ENCODE measurements at places on chromosomes 6 and 20.

DNA sequence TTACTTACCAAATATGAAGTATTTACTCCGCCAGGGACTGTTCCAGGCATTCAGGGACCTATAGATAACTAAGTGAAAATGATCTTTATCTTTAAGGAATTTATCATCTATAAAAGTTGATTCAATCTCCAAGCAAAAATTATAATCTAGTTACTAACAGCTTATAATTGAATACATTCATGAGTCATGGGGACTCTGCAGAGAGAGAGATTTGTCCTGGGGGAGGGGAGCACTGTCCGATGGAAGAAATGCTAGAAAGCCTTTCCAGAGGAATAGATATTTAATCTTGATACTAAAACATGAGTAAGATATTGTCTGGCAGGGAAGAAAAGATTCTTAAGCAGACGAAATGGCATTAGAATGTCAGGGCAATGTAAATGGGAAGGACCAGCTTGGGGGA is 139.3 kb downstream of the CD164 start:
- no peak for DNase-seq

GRCh38 chr20:24578567-24579415 is 109.4 kb downstream of the SYNDIG1 start:
- DNase-seq: no peak

DNA sequence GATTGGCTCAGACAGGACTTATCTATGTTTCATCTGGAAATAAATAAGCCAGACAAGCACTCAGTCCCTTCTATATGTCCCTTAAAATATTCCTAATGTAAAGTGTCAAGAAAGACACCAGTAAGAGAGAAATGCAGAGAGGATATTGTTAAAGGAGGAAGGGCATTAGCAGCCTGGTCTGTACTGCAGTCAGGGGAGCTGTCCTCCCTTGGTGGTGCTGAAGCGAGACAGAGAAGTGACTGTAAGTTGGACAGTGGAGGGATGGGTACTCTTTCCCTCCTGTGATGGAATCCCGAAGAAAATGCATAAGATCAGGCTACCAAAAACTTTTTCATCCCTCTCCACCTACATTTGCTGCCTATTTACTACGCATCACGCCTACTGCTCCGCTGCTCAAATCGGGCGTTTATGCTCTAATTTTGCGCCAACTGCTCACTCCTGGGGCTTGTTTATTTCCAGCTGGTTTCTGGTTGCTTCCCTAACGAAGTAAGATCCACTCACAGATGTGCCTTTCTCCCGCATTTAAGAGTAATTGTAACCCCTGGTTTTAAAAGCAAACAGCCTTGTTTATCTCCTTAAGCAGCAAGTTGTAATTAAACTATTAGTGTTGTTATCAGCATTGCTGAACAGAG is 35.2 kb downstream of the PHACTR1 start:
- peak; percentile 6 for DNase-seq

GRCh38 chr6:165758441-165758840 is 95.4 kb upstream of the PDE10A start:
- DNase-seq: no peak

GRCh38 chr20:63567136-63567385 is 7.0 kb downstream of the HELZ2 start:
- no peak for DNase-seq

GRCh38 chr6:103140308-103141027 is 1719.3 kb downstream of the HACE1 start:
- no peak for DNase-seq

GRCh38 chr6:45378334-45378926 is 696 bp upstream of the SUPT3H start:
- DNase-seq: no peak

DNA sequence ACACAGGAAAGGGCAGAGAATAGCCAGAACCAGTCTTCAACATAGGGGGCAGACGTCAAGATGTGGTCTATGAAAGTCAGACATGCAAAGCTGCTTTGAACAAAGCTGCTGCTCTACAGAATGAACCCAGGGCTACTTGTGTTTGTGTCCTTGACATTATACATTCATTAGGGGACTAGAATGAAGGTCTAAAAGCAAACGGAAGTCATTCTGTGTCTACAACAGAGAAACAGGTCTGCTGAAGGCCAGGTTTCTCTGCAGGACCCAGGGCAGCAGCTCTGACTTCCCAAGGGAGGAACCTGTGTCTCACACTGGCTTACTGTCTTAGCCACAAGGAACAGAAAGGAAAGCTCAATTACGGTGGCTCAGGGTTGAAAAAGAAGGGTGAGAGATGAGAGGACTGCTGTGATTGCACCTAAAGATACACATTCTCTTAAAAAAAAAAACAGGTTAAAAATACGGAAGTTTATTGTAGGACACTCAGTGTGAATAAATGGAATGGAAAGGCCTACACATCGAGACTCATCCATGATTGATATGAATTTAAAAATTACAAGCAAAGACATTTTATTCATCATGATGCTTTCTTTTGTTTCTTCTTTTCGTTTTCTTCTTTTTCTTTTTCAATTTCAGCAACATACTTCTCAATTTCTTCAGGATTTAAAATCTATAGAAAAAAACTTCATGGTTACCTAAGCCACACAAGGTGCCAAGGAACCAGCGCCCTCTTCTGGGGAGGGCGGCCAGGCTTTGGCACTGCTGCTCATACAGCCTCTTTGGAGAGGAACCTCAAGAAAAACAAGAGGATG is 6.7 kb downstream of the PSMA7 start:
- peak; percentile 49 for DNase-seq

- DNase-seq: no peak
Observed at GRCh38 chr6:168365422-168366165, 46.0 kb upstream of the DACT2 start.

DNA sequence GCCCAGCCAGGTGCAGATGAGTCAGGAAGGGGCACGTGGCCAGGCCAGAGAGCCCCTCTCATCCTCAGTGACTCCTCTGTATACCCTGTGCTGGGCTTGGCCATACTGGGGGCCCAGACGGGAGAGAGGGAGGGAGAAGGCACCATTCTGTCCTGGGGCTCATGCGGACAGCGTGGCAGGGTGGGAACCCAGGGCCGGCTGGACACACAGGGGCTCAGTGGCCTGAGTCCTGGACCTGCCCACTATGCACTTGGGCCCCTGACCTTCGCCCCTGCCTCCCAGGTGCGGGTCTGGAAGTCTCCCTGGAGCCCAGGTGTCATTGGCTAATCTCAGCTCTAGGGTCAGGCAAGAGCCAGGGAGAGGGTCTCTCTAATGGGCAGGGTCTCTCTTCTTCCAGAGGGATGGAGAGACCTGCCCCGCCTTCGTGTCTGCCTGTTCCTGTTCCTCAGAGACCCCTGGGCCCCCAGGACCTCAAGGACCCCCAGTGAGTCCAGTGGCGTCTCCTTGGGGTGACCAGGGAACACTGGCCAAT is 27.7 kb downstream of the COL20A1 start:
- no peak for DNase-seq

- DNase-seq: no peak
Observed at GRCh38 chr20:63359937-63360849, 956 bp downstream of the CHRNA4 start.

- no peak for DNase-seq
Observed at GRCh38 chr6:3403238-3404173, 53.3 kb downstream of the SLC22A23 start.

DNA sequence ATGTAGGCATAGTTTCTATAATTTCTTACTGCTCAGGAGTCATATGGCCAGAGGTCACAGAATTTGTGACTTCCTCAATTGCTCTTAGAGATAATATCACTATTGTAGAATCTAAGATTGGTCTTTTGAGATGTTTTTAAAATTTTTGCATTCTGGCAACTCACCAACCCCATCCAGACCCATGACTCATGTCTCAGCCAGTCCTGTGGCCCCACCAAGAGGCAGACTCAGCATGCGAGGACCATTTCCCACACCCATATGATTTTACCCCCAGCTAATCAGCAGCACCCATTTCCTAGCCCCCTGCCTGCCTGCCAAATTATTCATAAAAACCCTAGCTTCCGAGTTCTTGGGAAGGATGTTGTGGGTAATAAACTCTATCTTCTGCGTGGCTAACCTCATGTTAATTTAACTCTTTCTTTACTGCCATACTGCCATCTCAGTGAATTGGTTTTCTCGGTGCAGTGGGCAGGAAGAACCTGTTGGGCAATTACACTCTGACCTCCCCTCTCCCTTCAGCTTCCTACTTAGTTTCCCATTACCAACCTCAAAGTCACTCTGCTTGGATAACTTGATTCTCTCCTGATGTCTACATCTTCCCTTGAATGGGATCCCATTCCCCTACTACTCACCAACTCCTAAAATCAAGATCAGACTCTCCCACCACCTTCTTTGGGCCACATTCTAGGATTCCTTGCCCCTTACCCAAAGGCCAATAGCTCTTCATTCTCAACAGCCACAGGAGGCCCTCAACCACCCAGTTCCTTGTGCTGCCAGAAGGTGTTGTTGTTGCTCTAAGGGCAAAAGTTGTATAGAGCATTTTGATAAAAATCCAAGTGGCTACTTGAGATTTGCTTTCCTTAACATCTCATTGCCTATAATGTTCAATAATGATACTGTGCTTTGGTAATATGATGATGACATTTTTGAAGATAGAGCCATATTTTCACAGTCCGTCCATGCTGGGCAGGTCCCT is 16.2 kb upstream of the IYD start:
- DNase-seq: no peak

DNA sequence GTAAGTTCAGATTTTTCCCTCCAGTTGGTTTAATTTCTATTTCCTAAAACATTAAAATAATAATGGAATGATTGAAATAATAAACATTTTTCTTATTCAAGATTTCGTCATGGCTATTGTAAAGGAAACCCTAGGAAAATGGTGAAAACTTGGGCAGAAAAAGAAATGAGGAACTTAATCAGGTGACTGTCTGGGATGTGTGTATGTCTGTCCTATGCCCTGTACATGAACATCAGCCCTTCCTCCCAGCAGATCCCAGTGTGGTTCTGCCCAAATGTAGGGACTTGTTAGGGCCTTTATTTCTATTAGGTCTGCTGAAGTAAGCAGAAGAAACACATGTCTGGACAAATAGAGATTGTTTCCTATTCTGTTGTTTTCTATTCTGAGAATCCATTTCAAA is 13.1 kb downstream of the RIOK1 start:
- DNase-seq: no peak

GRCh38 chr20:44518248-44518647 is 3.6 kb downstream of the SERINC3 start:
- no peak for DNase-seq

DNA sequence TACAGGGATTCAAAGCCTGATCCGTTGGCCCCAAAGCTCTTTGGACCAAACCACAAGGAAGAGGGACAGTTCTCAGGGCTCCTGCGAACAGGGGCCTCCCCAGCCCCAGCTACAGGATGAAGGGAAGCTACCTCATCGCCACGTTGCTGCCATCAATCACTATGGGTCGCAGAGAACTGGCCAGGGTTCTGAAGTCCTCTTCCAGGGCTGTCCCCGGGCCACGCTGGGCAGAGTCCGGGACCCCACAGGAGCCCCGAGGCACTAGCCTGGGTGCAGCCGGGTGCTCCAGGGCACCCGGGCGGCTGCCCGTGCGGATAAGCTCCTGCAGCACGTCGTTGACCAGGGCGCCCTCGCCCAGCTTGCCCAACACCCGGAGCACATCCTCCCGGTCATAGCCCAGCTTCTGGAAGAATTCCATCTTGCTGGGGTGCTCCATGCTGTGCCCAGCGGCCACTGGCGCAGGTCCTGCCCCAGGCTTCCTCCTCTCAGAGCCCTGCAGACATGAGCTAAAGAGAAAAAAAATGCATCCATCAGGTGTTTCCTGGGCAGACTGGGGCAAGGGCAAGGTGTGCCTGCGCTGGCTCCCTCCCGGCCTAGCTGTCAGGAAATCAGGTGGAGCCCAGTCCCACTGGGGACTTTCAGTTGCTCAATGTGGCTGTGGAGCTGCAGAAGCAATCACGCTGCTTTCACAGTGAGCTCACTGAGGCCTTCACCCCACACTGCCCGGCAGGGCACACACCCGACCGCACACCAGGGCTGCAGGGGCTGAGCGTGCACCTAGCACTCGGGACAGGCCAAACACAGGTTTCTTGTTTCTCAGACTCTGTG is 10.5 kb downstream of the ZC3H12D start:
- no peak for DNase-seq

DNA sequence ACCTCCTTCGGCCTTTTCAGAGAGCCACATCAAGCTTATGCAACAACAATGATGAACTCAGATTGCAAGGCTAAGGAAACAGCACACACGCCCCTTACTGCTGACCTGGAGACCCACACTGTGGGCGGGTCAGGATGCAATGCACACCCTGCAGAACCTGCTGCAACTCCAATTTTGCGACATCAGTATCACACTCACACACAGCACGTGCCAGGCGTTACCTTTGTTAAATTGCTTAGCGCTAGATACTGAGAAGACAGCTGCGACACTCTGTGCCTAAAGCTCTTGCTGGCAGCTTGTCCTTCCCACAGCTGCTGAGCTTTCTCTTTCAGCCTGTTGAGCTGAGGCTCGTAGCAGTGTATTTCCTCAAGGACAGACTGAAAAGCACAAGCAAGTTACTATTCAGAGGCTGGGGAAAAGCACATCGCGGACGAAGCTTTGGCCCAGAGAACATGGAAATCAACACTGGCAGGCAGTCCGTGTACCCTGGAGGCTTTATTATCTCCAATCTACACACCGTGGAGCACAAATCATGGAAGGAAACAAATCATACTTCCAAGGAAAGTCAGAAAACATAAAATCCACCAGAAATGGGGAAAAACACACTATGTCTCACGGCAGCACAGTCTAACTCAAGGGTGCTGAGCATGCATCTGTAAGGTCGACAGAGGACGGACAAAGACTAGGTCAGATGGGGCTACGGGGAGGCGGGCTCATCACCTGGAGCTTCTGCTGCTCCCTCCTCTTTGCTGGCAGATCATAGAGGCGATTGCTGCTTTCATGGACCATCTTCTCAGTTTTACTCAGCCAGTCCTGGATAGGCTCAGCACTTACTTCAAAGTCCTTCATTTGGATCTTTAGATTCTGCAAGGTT is 268.2 kb downstream of the SYNE1 start:
- no peak for DNase-seq

DNA sequence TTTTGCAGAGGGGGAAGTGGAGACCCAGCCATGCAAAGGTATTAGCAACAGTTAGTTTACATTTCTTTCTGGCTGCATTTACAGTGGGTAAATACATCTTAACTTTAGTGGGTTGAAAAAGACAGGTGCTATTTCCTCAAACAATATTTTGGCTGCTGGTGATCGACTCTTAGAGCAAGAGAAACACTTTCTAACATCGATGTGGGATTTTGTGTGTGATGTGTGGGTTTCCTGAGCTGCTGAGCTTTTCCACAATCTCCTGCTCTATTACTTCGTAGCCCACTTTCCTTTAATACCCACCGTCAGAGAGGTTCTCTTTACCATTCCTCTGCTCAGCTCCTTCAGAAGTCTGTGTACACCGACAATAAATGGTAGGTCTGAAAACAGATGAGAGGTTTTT is 339.0 kb downstream of the NRN1 start:
- no peak for DNase-seq

GRCh38 chr6:41770381-41771057 is 9.2 kb downstream of the FRS3 start:
- no peak for DNase-seq

DNA sequence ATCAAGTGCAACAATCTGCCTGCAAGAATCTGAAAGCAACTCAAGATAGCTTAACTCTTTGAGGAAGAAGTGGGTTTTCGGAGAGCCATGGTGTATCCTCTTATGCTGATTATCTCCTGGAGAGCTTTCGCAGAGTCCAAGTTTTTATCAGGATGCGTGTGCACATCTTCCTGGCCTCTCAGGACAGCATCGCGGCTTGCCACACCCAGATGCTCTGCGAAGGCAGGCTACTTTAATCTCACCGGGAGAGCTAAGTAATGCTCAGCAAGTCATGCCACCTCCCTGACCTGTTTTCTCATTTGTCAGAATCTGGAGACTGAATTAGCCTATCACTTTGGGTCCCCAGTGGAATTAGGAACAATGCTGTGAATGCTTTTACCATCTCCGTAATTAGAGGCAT is 52.9 kb downstream of the TTI1 start:
- DNase-seq: no peak

Measured in activated T-helper 1 cell treated with anti-CD3 and anti-CD28 coated beads, Interleukin-12 subunit alpha, Interleukin-12 subunit beta, Interleukin-2, Interleukin-4 antibody, amounts not matched to agents 30 ng/mL and 10 ng/mL and 1 ng/mL, durations not matched to agents 14 hours and 24 hours and 36 hours (primary cell).